ENCODE measurements at places on chromosomes 2 and 18.

DNA sequence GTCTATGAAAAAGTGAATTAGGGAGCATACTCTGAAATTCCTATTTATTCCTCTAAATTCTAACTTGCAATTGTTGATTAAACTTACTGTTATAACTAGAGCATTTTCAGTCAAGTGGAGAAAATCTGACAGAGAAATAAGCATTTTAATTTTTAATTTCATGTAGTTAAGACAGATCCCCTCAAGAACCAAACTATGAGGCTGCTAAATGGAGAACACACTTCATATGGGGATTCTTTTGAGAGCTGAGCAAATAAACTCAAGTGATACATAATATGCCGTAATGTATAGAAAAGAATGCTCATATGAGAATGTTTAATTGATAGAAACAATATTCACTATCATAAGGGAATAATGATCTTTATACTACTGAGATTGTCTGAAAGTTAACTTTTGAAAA lies 340.8 kb downstream of the ERBB4 start:
- no peak for DNase-seq

DNA sequence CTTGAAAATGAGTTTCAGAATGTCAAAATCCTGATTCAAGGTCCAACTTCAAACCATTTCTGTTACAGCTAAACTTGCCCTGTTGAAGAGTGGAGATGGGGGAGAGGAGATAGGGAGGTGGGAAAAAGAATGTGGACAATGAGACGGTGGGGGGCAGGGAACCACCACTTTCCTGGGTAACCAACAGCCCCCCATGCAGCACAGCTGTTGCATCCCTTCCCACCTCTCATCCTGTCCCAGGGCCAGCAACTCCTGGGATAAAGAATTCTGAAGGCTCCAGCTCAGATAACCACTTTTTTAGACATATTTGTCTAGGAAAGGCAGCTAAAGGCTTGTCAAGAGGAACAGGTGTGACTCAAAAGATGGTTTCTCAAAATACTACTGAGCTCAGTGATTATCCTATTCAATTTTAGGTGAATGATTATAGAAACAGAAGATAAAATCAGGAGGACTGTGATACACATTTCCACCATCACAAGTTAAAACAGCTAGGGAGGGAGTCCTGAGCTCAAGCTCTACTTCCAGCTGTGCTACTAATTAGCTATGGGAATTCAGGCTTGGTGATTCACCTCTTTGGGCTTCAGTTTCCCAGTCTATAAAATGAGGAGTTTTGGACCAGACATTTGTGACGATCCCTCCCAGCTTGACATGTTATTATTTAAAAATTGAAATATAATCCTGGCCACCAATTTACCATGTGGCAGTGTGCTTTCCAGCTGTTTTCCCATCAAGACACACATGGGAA lies 36.3 kb downstream of the HDHD2 start:
- DNase-seq: peak; percentile 68

- no peak for DNase-seq
Observed at GRCh38 chr2:65240657-65241056, 13.0 kb downstream of the ACTR2 start.

- peak; percentile 20 for DNase-seq
Observed at GRCh38 chr2:84741182-84741822, 139.6 kb downstream of the TRABD2A start.

DNA sequence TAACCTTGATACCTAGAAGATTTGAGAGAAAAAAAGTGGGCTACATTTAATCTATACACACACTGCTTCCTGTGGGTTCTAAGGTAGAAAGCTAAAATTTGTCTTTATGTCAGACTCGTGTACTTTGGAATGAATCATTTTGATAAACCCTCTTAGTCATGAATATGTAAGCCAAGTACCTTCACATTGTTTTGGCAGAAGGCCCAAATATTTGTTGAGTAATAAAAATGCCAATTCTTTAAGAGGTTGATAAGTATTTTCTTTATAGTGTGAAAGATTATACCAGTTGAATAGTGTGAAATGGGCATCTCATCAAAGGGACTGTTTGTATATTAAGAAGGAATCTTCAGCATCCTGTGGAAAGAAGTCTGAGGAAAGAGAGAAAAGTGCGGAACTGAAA lies 1464.7 kb upstream of the ZEB2 start:
- DNase-seq: no peak

GRCh38 chr2:143356336-143356735 lies 227.1 kb downstream of the ARHGAP15 start:
- DNase-seq: no peak

- DNase-seq: no peak
Observed at GRCh38 chr2:220856486-220856885, 715.6 kb downstream of the EPHA4 start.

GRCh38 chr18:4119813-4120212 lies 335.3 kb downstream of the DLGAP1 start:
- DNase-seq: no peak

- no peak for DNase-seq
Observed at GRCh38 chr2:214989187-214989586, 149.2 kb downstream of the ABCA12 start.

- no peak for DNase-seq
Observed at GRCh38 chr18:12251311-12251710, 2.9 kb upstream of the CIDEA start.

GRCh38 chr18:62182220-62182619 lies 4.6 kb downstream of the PIGN start:
- DNase-seq: no peak

- DNase-seq: no peak
Observed at GRCh38 chr2:1487758-1488157, 74.5 kb downstream of the TPO start.

GRCh38 chr2:64218137-64218802 lies 74.0 kb upstream of the PELI1 start:
- DNase-seq: peak; percentile 9

DNA sequence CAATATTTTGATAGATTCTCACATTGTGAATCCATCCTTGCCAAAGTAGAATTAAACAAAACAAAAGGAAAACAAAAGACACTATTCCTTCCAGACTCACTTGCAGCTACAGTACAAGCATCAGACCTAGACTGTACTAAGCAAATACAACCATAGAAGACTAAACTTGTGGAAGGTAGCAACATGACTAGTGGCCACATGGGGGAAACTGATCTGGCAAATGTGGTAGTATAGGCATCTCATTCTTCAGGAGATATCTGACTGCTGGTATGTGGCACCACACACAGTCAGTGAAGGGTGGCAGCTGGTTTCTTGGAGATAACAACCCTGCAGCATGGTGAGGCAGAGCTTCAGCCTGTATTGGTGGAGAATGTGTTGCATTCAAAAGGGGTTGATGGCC lies 81.0 kb upstream of the ACVR2A start:
- DNase-seq: no peak

- DNase-seq: no peak
Observed at GRCh38 chr18:13984080-13984479, 68.7 kb upstream of the MC2R start.

GRCh38 chr2:129301431-129301913 lies 678.0 kb upstream of the RAB6C start:
- peak; percentile 12 for DNase-seq

GRCh38 chr18:59900222-59901128 lies 679 bp downstream of the PMAIP1 start:
- peak; percentile 69 for DNase-seq

GRCh38 chr2:7121851-7122250 lies 204.6 kb downstream of the RNF144A start:
- no peak for DNase-seq

DNA sequence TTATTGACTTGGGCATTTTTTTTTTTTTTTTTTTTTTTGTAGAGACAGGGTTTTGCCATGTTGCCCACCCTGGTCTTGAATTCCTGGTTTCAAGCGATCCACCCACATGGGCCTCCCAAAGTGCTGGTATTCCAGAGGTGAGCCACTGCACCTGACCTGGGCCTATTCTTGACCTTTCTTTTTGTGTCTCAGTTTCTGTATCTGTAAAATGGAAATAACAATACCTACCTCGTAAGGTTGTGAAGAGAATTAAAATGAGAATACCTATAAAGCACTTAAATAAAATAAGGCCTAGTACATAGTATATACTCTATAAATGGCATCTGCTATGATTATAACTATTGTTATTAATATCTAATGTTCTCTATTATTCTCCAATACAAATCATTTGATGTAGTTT lies 15.7 kb downstream of the MAP4K3 start:
- DNase-seq: no peak

DNA sequence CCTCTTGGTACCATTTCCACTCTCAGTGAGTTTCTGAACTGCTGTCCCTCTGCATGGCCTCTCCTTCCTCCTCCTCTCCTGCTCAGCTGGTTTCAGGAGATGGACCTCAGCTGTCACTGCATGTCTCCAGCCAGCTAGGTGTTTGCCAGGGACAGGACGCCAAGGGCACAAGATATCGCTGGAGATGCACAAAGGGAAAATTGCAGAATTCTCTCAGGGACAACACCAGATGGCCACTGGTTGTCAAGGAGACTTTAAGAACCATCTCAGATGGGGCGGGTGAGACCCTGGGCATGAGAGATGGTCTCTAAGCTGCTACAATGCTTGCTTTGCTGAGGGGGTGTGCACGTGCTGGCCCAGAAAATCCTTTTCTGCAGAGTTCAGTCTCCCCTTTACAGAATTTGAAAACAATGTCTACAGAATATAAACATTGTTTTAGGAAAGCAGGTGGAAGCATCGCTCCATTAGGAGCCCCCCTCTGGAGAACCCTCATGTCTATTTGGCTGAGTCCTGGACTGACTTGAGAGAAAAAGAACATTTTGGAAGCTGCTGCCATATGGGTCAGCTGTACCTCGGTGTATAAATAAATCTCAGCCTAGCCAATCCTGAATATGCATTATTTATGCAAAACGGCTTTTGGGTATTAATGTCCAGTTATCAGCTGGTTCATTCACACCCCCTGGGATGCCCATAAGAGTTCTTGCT lies 57.8 kb upstream of the SPP2 start:
- no peak for DNase-seq

GRCh38 chr2:43592443-43592842 lies 3.4 kb downstream of the THADA start:
- DNase-seq: peak; percentile 61

- no peak for DNase-seq
Observed at GRCh38 chr2:143428700-143429099, 299.5 kb downstream of the ARHGAP15 start.

DNA sequence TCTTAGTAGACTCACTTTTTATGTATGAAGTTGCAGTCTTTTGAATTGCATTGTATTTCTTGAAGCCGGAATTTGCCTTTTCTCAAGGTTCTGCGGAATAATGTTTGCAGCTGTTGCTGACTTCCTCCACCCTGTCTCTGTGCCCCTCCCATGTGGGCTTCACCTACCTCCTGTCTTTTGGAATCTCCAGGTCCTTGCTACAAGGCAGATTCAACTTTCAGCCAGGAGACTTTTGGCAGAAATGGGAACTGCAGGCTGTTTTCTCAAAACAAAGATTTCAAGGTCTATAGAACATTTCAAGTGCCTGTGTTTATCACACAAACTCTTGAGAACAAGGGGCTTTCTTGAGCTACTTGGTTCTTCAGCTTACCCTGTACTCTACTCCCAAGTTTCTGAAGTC lies 25.6 kb downstream of the ZNF236 start:
- no peak for DNase-seq

GRCh38 chr2:218043100-218043499 lies 26.0 kb upstream of the RUFY4 start:
- DNase-seq: no peak

DNA sequence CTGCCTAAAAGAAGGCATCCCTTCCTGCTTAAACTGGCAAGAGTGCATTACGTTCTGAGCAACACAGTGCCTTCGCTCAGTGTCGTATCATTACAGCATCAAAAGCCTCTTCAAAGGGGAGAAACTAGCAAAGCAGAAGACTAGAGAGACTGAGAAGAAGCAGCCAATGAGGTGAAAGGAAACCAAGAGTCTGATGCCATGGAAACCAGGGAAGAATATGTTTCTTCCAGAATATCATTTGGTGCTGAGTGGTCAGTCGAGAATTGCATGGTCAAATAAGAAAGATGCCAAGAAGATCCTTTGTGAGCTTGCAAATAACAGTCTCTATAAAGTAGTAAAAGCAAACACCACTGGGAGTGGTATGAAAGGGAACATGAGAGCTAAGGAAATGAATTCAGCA lies 312.1 kb upstream of the CHST9 start:
- no peak for DNase-seq

GRCh38 chr2:145379934-145380333 lies 860.0 kb upstream of the ZEB2 start:
- no peak for DNase-seq

- DNase-seq: peak; percentile 21
Observed at GRCh38 chr2:6184532-6185292, 492.5 kb downstream of the SOX11 start.

DNA sequence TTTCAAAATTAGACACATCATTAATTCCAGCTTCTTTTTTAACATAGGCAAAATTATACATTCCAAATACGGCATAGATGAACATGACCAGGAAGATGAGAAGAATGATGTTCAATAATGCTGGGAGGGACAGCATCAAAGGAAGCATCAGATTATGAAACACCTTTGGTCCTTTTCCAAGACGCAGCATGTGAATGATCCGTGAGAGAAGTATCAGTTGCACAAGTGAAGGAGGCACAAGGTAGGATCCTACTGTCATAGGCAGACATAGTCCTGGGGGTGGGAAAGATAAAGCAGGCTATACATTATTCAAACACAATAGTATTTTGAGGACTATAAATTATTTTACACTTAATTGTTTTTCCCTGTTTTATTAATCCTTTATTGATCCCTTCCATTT lies 30.6 kb upstream of the SCN9A start:
- no peak for DNase-seq

DNA sequence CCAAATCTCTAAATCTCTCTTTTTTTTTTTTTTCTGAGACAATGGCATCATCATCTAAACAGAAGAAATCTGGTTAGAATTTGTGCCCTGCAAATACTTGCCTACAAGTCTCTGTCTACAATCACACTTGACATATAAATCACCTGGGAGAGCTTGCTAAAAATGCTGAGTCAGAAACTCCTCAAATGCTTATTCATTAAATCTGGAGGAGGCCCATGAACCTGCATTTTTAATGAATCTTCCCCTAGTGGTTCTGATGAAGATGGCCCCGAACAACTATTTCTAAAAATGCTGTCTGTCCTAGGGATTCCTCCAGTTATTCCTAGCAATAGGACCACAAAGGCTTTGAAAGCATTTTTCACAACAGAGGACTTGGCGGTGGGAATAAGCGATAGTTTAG lies 1.6 kb upstream of the CSRNP3 start:
- DNase-seq: no peak

DNA sequence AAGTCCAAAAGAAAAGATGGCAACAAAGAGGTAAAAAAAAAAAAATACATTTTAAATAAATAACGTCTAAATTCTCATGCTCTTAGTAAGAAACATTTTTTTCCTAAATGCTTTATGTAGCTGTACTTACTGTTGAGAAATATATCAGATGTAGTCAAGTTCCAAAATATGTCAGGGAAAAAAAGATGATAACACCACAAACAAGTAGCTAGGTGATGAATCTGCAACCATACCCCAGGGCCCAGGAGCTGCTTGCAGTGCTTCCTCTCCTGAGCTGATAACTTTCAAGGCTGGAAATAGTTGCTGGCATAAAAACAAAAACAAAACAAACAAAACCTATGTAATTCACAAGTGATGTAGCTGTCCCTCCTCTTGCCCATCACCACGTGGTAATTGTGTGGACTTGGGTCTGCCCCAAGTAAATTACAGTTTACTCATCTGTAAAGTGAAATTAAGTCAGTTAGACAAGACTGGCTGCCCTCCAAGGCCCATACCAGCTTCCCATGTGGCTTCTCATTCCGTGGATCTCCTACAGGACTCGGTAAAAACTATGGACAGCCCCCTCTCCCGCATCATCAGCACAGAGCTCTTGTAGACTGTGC lies 82.6 kb downstream of the SP100 start:
- DNase-seq: peak; percentile 19

- no peak for DNase-seq
Observed at GRCh38 chr2:163465440-163465839, 270.4 kb downstream of the FIGN start.

GRCh38 chr2:132876745-132877391 lies 206.9 kb upstream of the LYPD1 start:
- DNase-seq: no peak

Measured in AG10803 (cell line).